ENCODE measurements at places on chromosomes 2 and 18. TPM values are rescaled to one million over a fixed set of nuclear protein-coding genes. Genes with fewer than 3 reads are reported as not detected.

DNA sequence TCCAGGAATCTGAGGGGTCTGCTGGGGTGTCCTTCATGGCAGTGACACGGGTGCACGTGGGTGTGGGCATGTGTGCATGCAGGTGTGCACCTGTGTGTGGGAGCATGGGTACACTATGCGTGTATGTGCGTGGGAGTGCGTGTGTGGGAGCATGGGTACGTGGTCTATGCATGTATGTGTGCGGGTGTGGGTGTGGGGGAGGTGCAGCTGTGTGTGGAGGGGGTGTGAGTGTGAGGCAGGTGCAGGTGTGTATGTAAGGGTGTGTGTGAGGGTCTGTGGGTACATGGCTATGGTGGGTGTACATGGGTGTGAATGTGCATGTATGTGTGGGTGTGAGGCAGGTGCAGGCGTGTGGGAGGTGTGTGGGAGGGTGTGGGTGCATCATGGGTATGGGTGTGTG, 36.3 kb downstream of the EIPR1 start:
- DNase-seq = no peak

DNA sequence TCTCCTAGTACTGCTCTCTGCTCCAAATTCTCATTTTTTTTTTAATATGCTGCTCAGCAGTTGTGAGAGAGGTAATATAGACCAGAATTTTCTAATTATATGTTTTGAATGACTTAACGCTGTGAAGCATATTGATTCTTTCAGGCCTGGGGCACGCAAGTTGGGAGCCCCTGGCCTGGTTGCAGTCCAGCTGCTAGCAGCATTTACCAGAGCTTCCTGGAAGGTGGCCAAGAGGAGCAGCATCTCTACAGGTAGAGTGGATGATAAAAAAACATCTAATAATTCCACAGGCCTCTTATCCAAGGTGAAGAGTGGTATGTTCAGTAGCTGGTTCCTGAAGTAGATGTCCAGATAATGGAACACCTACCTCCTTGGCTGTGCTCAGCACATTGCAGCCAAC, 7.3 kb upstream of the UGP2 start:
- no peak for DNase-seq

DNA sequence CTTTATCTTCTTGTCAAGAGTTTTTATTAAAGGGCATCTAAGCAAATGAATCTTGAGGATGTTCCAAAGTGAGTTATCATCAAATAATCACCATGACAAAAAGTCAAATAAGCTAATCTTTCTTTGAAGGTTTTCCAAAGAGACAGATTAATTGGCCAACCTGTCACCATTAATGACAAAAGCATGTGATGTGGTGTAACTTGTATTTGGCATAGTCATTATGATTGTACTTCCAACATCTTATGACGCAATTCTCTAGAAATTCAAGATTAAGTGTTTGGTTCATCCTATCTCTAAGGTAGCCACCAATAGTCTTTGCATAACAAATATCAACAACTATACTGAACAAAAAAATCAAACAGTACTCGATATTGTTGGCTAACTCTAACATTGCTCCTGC, 28.6 kb downstream of the RBMS1 start:
- no peak for DNase-seq

GRCh38 chr2:98247383-98247782, 98.9 kb upstream of the CNGA3 start:
- no peak for DNase-seq

GRCh38 chr18:46574000-46574742, 82.8 kb downstream of the LOXHD1 start:
- no peak for DNase-seq

DNA sequence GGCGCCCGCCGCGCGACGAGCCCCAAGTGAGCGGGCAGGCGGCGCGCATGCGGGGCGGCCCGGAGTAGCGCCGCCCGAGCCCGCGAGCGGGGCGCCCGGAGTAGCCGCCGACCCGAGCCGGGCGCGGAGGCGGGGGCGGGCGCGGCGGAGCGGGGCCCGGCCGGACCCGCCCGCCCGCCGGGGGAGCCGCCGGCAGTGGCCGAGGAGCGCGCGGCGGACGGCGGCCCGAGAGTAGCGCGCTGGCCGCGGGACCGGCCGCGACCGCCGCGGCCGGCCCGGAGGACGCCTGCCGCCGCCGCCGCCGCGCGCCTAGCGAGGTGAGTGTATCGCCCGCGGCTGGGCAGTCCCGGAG, at the start of gene GALNT1:
Gene GALNT1, plus strand, starts transcription at position 195 of the 352 bp plus-strand sequence. CDS start 72,923 bp downstream, outside the sequence.
- no peak for DNase-seq

GRCh38 chr2:85523903-85524335, 15.0 kb upstream of the MAT2A start:
- DNase-seq = no peak

- no peak for DNase-seq
These were observed 123.6 kb downstream of the MTX2 start for GRCh38 chr2:176392744-176393414.

- no peak for DNase-seq
These were observed 27.2 kb downstream of the MARCO start for GRCh38 chr2:118968961-118969733.

Gene LONRF2
- 1.7 TPM for total RNA-seq

Gene ALPI
- total RNA-seq = 9.4 TPM

Gene HOXD13
- 0.32 TPM for total RNA-seq

Gene MAL
- total RNA-seq = 0.54 TPM

Gene UGT1A3
- 1.9 TPM for total RNA-seq

Gene DNAH6
- 1.2 TPM for total RNA-seq

Measured in colonic mucosa (tissue), 4 donors.